Neural progenitor cell (in vitro differentiated cells): ENCODE measurements at places on chromosomes 11 and 22.

GRCh38 chr11:24754406-24754805 is 257.6 kb downstream of the LUZP2 start:
- no peak for DNase-seq

- DNase-seq, result no peak
Observed at GRCh38 chr11:115613986-115614632, 109.9 kb upstream of the CADM1 start.

DNA sequence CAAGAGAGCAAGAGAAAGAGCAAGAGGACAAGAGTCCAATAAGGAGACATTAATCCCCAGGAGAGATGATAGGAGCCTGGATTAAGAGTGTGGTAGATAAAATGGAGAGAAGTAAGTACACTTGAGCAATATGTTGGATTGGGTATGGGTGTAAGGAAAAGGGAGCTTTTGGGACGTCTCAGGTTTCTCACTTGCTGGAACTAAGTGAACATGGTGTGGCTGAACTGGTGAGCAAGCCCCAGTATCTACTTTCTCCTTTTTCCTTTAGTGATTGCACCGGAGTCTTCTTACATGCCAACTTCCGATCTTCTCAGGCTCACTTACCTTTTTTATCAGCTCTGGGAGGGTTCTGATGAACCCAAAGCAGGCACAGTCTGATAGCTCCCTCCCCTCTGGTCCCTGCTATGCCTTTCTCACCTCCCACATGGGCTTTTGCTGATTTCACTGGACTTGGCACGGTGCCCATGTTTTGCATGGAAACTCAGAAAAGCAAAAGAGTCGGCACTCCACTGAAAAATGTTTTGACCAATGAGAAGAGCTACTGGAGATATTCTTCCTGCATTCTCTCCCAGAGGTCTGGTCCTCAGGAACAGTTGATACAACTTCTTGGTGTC is 14.5 kb upstream of the APLNR start:
- DNase-seq, result no peak

DNA sequence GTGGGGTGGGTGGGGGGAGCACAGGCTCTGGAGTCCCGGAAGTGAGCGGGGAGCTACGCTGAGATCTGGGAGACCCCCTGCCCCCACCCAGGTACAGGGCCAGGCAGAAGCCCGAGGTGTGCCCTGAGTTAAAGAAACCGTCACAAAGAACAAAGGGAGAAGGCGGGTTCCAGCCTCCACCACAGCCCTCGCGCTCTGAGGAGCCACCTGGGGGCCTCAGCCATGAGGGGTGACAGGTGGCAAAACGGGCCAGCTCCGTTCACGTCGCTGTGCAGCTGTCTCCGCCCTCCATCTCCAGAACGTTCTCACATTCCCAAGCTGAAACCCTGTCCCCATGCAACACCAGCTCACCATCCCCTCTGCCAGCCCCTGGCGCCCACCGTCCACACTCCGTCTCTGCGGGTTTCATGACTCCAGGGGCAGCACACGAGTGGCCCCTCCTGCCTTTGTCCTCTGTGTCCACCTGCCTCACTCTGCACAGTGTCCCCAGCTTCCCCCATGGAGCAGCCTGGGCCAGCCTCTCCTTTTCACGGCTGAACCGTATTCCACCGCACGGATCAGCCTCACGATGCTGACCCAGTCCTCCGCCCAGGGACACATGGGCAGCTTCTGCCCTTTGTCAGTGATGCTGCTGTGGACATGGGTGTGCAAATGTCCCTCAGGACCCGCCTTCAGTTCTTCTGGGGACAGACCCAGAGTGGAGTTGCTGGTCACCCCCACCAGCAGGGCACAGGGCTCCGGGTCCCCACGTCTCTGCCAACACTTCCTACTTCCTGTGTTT is 1.7 kb upstream of the MUC5B start:
- DNase-seq, result no peak
